H9 (cell line): ENCODE measurements at places on chromosomes 3 and 15. TPM values are rescaled to one million over a fixed set of nuclear protein-coding genes. Genes with fewer than 3 reads are reported as not detected.
A peak's percentile ranks its signal among the peaks of the same experiment; 100 is the strongest.

CHRNA5 gene
- 16.5 and 21.6 TPM in 2 replicates for total RNA-seq

DNA sequence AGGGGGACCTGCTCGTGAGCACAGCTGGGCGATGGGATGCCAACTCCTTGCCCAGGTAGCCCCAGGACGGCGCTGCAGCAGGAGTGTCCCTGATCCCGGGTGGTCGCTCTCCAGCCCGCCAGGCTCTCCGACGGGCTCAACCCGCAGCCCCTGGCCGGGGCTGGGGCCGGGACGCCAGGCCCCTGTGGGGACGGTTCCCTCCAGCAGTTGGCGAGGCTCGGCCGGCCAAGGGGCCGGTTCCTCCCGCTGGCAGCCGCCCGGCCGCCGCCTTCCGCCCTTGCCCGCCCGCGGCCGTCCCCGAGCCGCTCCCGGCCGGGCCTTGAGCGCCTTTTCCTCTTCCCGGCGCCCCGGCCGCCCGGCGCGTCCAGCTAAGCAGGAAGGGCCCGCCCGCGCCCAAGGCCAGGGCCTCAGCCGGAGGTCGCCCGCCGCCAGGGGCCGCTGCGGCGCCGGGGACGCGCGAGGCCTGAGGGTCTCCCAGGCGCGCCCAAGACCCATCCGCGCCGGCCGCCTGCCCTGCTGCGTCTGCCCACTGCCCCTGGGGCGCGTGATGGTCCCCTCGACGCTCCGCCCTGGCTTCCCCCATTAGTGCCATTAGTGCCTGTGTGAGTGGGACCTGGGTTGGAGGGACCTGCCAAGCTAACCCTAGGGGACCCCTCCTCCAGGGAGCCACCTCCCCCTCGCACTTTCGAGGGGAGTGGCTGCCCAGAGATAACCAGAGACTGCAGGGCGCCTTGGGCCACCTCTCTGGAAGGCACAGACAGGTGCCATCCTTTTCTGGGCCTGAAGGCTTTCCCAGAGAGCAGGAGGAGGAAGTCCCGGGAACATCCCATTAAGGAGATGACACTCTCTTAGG is 106.4 kb downstream of the FBLN2 start:
- peak; percentile 74 for DNase-seq

GRCh38 chr3:188950832-188951489 is 220.8 kb upstream of the TPRG1 start:
- DNase-seq: no peak

SEMA4B gene
- total RNA-seq: 32.5 and 33.2 TPM in 2 replicates

TNFSF10 gene
- total RNA-seq: not detected in 2 replicates

GRCh38 chr3:143158014-143158988 is 38.7 kb downstream of the CHST2 start:
- no peak for DNase-seq

DNA sequence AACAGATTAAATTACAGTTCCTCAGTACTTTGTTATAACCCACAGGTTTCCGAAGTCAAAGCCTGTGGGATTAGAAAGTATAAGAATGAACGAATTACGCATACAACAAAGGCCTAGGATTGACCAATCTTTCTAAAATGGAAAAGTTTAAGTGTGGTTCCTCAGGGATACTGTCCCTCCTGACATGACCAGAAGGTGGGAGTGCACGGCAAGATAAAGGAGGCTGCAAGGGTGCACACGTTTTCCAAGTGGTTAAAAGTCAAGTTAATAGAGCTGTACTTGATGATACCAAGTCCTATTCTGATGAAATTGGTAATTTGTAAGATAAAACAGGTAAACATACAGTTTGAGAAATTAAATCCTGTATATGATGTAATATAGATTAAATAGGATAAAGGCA is 96.2 kb downstream of the ALDH1A2 start:
- DNase-seq: no peak

- no peak for DNase-seq
Observed at GRCh38 chr3:33145221-33145900, 31.5 kb downstream of the CRTAP start.

- no peak for DNase-seq
Observed at GRCh38 chr3:182375916-182376315, 417.4 kb upstream of the ATP11B start.

DNA sequence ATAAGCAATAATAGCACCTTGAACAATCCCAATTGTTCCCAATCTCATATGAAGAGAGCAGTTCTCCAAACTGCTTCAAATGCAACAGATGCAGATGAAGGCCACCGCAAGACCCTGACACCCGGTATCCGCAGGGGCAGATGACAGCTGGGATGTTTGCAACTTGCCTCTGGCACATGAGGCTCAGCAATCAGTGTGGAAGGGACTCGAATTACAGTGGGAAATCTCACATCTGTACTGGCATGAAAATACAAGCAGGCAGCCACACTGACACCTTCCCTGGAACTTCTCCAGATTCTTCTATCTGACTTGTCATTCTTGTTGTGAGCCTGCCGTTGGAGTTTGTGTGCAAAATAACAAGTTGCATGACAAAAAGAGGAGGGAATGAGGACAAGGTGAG is 68.8 kb downstream of the WDR76 start:
- DNase-seq: no peak

TRAIP gene
- 30.9 and 36.7 TPM in 2 replicates for total RNA-seq

GRCh38 chr15:23565395-23566070 is at the start of gene MKRN3:
Gene MKRN3 (plus strand): TSS chr15:23565674. CDS start chr15:23565783, 109 bp downstream.
- no peak for DNase-seq

DNA sequence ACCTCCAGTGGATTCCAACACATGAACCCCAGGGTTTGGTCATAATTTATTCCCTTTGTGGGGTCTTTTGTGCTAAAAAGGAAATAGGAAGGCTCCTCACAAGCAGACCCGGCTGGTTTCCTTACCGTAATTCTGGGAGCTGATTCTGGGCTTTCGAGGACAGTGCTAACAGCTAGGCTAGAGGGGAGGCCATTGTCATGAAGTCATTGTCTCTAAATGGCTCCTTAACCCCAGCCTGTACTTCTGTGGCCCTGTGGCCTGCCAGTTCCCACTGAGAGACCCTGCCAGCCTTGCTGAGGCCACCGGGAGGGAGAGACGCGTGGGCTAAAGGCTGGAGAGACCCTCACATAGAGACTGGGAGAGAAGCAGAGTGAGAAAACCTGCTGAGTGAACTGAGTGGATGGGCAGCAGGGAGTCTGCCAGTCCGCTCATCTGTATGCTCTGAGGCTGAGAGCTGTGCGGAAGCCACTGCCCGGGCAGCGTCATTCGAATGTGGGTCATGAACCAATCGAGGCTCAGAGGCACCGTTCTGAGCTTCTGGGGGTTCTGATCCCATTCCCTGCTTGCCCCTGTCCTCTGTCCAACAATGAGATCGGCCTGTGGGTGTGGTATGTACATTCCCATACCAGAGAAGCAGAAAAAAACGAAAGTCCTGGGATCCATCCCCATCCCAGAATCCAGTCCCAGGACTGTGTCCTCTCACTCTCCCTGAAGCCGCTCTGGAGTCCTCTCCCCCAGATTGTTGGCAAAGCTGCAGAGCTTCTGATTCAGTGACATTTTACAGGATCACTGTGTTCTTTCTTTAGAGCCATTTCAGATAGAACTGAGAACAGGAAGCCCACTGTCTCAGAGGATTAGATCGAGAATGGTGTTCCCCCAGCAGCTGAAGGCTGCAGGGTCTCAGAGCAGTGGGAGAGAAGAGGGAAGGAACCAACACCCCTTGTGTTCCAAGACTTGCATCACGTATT is 21.3 kb upstream of the DGKG start:
- DNase-seq: no peak

GRCh38 chr3:105822171-105823123 is 46.4 kb downstream of the CBLB start:
- DNase-seq: no peak

- DNase-seq: no peak
Observed at GRCh38 chr15:31262901-31263671, 63.5 kb upstream of the KLF13 start.

CTXN2 gene
- 0.11 TPM in 2 replicates for total RNA-seq

DNA sequence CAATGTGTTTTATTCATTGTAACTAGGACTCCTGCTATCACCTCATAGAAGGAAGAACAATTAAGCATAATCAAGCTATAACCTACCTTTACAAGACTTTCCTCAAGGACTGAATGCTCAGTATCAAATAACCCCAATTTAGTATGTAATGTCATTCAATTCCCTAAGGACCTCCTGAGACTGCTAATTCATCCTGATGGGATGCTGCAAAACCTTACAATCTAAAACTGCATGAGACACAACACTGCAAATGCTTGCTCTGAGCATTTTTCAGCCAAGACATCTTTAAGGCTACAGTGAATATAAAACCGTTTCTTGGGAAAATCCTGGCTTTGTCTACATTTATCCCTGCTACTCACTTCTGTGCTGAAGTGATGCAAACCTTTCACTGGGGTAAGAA is 69.9 kb downstream of the RYK start:
- no peak for DNase-seq

GRCh38 chr15:70209499-70209898 is 111.8 kb upstream of the TLE3 start:
- DNase-seq: peak; percentile 9

GRCh38 chr3:150868282-150868681 is 37.0 kb downstream of the MINDY4B start:
- no peak for DNase-seq

GRCh38 chr15:99414755-99415731 is 150.7 kb upstream of the MEF2A start:
- DNase-seq: peak; percentile 18

PLSCR5 gene
- total RNA-seq: not detected in 2 replicates

DNA sequence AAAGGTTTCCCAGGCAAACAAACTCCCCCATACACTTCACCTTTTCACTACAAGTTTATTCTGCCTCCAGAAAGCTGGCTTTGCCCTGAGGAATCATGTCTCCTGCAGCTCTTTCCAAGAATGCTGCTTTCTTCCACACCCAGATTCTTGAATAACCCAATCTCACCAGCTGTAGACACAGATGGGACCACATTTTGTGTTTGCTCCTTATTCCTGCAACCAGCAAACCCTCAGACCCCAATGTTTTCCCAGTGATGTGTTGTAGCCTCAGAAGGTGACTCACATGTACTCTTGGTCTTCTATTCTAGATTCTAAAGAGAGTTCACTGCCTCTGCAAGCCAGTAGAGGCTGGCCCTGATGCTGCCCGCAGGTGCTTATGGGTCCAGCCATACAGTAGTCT is 23.6 kb upstream of the TRIM59 start:
- no peak for DNase-seq

GRCh38 chr15:70932397-70932796 is 39.8 kb downstream of the LRRC49 start:
- no peak for DNase-seq

MCTP2 gene
- 1.3 and 2.0 TPM in 2 replicates for total RNA-seq

DNA sequence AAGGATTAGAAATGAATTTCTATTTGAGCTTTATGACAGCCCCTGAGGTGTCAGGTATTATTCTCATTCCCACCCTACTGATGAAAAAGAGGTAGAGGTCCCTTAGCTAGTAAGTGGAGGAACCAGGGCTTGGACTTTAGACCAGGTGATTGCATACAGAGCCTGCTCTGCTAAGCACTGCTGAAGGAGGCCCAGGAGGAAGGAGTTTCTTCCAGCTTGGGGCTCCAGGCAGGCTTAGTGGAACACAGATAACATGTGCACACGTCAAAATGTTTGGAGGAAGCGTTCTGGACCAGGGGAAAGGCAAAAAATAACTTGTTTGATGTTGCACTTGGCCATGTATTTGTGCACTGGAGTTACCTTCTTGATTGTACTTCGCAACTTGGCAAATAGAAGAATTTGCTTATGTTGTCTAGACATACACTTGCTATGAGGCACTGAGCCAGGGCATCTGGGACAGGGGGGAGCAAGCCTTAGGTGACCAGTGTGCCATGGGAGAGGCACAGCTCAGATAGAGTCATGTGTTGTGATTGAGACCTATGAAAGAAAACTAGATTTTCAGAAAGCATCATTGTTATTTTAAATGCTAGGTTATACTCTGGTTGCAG is 22.4 kb downstream of the IFT122 start:
- no peak for DNase-seq

GALK2 gene
- 12.4 and 13.7 TPM in 2 replicates for total RNA-seq

DNA sequence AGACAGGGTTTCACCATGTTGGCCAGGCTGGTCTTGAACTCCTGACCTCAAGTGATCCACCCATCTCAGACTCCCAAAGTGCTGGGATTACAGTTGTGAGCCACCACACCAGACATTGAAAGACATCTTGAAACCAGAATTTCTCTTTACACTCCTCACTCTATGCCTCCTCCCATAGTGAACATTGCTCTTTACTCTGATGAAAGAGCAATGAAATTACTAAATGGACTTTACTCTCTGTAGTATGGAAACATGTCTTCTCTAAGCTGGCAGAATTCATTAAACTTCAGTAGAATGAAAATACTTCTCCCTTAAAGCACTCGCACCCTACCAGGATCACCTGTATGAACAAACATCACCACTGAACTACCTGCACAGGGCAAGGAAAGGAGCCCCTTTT is 27.8 kb upstream of the TFG start:
- no peak for DNase-seq

PPARG gene
- 0.42 TPM in 1 of 2 replicates, not detected in the other for total RNA-seq

DNA sequence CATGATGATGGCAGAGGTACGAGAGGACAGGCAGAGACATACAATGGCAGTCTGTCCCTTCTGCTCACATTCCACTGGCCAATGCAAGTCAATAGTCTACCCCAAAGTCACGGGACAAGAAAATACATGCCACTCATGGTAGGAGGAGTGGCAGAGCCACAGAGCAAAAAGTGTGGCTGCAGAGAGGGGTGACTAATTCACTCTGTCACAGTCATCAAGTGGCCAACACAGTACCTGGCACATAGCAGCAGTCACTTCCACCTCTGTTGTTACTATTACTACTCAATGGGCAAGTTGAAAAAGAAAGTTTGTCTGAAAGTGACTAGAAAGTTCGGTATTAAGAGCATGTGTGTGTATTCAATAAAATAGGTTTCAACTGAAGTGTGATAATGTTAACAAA is 91.4 kb downstream of the SMAD3 start:
- DNase-seq: no peak

GCNT3 gene
- not detected in 2 replicates for total RNA-seq

GRCh38 chr15:25635191-25635590 is 196.4 kb upstream of the UBE3A start:
- no peak for DNase-seq

GRCh38 chr3:119296727-119297122 is 2.5 kb downstream of the ARHGAP31 start:
- DNase-seq: no peak

- DNase-seq: no peak
Observed at GRCh38 chr3:175088766-175089380, 229.7 kb downstream of the NAALADL2 start.

- peak; percentile 63 for DNase-seq
Observed at GRCh38 chr15:31439328-31439727, 112.7 kb downstream of the KLF13 start.
